Stimulated activated CD4-positive, alpha-beta T cell treated with anti-CD3 and anti-CD28 coated beads, Interleukin-12 subunit alpha, Interleukin-12 subunit beta, amount 100 ng/mL, for 4 hours (primary cell): ENCODE measurements at places on chromosomes 12 and 14.

DNA sequence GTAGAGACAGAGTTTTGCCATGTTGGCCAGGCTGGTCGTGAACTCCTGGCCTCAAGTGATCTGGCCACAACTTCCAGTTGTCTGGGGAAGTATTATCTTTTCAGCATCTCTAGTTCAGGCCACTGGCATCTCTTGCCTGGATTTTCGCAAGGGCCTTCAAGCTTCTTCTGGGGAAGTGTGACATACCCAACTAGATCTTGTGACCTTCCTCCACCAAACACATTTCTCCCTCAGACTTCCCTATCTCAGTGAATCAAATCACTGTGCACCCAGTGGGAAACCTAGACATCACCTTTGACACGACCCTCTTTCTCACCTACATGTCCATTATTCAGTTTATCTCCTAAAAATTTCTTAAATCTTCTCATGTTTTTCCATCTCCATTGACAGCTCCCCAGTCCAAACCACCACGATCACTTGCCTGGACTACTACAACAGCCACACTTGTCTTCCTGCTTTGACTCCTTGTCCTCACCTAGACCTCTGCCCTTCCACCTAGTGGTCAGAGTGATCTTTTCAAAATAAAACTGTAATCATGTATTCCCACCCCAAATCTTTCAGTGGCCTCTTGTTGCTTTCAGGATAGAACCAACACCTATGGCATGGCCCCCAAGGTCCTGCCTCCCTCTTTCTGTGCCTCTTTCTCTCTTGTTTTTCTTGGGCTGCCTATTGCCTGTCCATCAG is 3.3 kb downstream of the EEF1AKMT3 start:
- no peak for DNase-seq

- DNase-seq, result no peak
Observed at GRCh38 chr14:39628087-39628486, 195.9 kb upstream of the FBXO33 start.

- no peak for DNase-seq
Observed at GRCh38 chr12:82937151-82937550, 250.4 kb downstream of the TMTC2 start.

DNA sequence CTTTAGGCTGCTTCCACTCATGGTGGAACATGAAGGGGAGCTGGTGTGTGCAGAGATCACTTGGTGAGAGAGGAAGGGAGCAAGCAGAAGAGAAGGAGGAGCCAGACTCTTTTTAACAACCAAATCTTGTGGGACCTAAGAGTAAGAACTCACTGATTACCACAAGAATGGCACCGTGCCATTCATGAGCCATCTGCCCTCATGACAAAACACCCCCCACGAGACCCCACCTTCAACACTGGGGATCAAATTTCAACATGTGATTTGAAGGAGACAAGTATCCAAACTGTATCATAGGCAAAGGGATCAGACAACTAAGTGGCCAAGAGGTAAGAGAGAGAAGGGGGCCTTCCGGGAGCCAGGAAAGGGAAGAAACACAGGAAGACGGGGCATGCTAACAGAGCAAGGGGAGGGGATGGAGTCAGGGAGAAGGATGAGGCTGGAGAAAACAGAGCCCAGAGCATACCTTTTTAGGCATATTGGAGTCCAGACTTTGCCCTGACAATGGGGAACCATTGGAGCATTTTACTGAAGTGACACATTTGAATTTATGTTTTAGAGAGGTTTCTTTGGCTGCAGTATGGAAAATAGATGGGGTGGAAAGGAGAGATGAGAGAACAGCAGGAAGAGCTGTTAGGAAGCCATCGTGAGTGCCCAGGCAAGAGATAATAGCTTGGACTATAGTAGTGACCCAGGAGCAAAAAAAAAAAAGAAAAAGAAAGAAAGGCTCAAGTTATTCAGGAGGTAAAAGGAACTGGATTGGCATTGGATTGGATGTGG is 204.4 kb upstream of the NUDT4 start:
- DNase-seq, result no peak

GRCh38 chr12:61998791-61999190 is 261.4 kb upstream of the USP15 start:
- no peak for DNase-seq

- no peak for DNase-seq
Observed at GRCh38 chr14:103286460-103286859, 47.6 kb upstream of the EIF5 start.

GRCh38 chr14:85182282-85182681 is 347.7 kb upstream of the FLRT2 start:
- no peak for DNase-seq

DNA sequence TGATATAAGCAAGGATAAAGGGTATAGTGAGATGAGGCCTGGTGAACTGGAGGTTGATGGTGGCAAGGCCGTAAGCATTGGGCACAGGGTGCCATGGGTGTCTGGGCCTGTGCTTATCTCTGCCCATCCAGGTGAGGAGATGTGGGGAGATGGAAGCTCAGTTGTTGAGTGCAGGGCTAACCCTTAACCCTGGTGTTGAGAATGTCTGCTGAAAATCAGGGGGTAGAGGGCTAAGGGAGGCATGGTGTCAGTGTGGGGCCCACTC is 86.1 kb downstream of the SYNE2 start:
- DNase-seq, result no peak

GRCh38 chr14:24417832-24418491 is 11.5 kb downstream of the CBLN3 start:
- no peak for DNase-seq

GRCh38 chr14:72906316-72906715 is 12.4 kb upstream of the DPF3 start:
- DNase-seq, result no peak

DNA sequence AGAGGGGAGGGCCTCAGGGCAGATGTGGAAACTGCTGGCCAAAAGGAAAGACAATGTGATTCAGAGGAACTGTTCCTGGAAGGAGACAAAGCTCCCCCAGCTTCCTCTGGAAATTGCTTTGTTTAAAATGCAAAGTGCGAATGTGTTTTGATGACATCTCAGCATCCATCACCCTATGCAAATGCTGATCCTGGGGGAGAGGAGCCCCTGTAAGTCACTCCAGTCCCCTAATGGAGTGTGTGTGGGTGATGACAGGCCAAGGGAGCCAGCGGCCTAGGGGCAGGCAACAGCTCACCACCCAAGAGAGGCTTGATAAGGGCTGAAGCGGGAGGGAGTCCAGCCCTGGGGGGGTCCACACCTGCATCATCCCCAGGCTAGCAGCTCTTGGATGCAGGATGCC is 134.2 kb downstream of the ESRRB start:
- no peak for DNase-seq

GRCh38 chr12:54328595-54329337 is 3.8 kb downstream of the COPZ1 start:
- DNase-seq, result no peak

DNA sequence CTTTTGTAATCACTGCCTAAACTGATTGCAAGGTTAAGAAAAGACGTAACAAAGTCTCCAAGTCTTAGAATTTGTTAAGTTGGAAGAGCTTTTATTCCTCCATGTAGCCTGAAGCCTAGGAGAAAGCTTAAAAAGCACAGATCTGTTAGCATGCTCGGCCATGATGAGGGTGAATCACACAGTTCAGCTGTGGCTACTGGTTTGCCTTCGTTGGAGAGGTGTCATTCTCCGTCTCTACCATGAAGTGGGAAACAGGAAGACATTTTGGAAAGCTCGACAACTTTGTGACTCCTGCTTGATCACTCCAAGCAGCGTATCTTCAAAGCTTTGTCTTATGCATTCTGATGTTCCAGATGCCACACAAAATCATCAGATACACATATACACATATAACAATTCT is 27.1 kb downstream of the DCP1B start:
- DNase-seq, result no peak

DNA sequence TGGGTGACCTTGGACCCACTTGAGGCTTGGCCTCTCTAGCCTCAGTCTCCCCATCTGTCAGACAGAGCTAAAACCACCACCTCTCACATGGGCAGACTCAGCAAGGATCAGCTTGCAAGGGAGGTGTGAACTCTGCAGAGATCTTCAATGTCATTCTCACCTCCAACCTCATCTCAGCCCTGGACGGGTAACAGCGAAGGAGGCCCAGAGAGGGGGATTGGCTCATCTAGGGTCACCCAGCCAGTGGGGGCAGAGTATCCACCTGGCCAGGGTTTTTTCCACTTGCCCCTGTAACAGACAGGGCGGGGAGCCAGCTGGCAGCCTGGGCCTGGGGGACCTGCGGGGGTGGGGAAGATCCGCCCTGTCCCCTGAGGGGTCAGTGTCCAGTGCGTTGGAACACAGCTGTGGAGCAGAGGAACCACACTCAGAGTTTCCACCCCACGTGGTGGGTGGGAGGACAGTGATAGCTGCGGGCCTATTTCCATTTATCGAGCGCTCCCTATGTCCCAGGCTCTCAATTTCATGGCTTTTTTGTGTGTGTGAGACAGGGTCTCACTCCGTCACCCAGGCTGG is 27.4 kb downstream of the DTX1 start:
- DNase-seq, result no peak

DNA sequence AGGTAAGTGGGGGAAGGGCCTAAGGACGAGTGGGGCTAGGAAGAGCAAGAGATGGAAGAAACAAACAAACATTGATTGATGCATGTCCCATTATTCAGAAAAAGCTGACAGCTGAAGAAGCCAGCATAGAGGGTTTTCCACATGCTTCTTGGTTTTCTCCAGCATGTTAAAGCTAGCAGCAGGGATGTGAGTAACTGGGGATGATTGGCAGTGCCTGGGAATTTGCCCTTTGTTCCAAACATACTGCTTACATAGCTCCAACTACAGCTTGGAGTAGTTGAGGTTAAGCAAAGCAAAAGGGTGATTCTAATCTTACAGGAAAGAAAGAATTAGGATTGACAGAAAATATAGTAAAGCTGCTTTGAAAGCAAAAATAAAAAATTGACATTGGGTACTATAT is 68.0 kb upstream of the IFNG-AS1 start:
- no peak for DNase-seq

DNA sequence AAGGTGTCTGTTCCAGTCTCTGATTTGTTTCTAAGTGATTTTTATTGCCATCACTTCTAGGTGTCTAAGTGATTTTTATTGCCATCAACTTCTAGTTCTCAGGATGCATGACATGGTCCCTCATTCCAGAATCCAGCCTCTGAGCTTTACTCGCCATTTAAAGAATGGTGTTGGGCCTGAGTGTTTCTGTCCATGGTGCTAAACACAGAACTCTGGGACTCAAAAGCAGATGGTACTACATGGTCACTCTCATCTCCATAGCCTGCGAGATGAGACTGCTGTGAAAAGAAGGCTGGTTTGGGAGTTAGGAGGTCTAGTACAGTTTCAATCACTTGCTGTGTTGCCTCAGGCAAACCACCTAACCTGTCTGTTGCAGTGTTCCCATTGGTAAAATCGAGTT is 276.6 kb downstream of the NRXN3 start:
- no peak for DNase-seq

DNA sequence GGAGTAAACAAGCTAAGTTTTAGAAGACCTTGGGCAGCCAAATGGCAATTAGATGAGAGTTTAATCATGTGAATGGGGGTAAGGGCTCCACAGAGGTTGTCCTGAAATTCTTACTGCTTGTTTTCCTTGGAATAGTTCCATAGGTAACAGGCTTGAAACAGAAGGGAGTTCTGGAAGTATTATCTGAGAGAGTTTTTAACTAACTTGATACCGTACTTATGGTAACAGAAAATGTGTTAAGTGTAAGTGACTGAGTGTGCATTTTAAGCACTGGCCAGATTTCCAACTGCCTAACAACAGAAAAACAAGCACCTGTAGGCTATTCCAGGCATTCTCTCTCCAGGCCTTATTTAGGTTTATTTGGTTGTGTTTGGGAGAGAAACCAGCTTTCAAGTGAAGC is 414.6 kb upstream of the PDE3A start:
- no peak for DNase-seq

DNA sequence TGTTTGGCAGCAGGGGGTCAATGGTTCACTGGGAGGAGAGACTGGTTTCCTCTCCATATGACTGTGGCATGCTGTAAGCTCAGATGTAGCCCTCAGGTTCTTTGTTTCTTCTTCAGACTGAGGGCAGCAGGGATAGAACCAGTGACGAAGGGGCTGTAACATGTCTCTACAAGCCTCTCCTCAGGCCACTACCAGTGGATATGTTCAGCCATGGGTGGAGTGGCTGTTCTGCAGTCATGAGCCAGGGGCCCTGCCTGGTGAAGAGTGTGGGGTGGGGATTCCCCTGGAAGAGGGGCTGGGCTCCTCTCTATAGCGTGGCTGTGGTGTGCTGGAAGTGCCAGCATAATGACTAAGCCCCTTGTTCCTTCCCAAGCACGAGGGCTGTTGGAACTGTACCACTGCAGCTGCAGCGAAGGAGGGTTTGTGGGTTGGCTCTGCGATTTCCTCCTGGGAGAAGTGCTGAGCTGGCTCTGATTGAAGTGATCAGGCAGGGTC is 55.8 kb downstream of the CMAS start:
- DNase-seq, result peak; percentile 5

- no peak for DNase-seq
Observed at GRCh38 chr12:56766535-56766934, 3.4 kb downstream of the HSD17B6 start.

- no peak for DNase-seq
Observed at GRCh38 chr14:95137164-95137803, 20.0 kb downstream of the DICER1 start.

- no peak for DNase-seq
Observed at GRCh38 chr12:19462406-19462805, 23.1 kb downstream of the AEBP2 start.

DNA sequence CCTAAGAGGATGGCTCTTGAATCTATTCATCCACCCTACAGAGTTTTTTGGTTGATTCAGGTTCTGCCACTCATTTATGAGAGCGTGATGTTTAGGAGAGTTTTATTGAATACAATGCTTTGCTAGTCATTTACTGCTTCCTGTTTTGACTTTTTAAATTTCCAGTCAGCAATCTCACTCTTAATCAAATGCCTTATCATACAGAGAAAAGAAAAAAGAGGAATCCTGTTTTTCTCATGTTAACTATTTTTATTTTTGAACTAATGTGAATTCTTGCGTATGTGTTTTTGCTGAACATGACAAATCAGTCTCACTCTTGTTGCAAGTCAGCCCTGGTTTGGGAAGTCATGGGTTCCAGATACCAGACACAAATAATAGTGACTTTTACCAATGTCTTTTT is 22.1 kb upstream of the LGMN start:
- no peak for DNase-seq

DNA sequence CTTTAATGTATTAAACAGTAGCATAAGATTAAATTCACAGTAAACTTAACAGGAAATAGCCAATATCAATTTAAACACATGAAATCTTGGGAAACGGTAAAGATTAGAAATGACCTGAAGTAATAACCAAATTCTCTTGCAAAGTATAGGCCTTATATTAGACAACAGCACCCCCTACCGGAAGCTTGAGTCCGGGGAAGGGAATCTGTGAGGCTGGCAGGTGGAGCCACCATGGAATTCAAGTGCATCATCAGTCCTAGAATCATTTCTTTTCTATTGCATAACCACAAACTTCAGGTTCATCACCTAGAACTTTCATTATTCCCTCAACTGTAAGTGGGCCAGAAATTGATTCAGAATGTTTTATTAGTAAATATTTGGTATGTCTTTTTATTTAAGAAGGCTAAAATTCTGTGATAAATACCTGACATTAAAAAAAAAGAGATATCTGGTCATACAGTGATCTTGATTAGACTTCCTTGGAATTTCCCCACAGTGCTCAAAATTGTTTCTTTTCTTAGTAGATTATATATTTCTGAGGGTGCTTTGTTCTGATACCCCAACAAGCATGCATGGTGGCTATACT is 48.6 kb downstream of the AP5M1 start:
- DNase-seq, result peak; percentile 58
